ENCODE measurements at places on chromosomes 1 and 21.

DNA sequence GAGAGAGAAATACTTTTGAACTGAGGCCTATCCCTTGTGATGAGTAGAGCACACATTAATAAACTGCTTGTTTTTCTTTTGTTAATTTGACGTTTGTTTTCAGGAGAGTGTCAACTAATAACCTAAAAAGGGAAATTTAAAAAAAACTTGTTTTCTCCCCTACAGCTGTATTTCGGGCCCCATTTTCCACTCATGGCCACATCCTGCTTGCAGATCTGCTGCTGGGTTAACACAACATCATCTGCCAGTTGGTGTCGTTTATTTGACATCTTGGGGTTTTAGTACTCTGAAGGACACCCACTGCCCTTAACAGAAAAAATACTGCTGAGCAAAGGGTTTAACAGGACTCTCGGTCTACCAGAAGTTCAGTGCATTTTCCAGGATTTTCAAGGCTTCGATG lies 848 bp upstream of the PYHIN1 start:
- no peak for DNase-seq

- DNase-seq, result no peak
Measured at GRCh38 chr1:2925291-2925690, 96.0 kb upstream of the ACTRT2 start.

DNA sequence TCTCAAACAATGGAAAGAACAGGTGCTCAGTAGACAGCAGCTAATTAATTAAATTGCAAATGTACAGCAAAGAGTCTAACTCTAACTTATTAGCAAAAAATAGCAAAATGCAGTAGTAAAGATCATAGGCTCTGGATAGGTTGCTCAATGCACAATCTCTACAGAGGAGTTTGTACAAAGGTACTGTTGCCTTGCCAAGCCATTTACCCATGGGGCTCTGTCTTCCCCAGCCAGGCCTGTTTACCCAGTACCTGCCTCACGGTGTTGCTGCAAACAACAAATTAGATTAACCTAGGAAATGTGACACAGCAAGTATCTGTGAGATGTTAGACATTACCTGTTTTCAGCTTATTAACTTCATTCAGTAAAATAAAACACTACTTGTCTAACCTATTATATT lies 222.0 kb downstream of the DENND1B start:
- DNase-seq, result no peak

DNA sequence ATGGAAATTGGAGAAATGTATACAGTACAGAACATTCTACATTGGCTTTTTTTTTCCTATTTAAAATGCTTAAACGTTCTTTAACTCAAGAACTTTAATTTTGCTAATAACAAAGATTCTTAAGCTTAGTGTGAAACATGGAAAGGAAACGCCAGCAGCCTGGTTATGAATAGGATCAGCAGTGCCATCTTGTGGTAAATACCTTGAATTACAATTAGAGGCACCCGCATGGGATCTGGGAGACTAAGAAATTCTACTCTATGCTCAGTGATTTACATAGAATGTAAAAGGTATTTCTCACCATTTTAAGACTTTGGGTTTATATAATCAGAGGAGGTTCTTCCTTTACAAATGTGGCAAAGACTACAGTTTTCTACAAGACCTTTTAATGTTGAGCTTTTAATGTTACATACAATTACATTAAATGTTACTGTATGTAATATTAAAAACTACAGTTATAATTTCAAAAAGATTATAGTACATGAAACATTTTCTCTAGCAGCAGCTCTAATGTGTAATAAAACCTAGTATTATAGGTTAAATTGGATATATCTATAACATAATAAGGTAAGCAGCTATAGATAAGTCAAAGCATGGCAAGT lies 32.1 kb upstream of the APOBEC4 start:
- no peak for DNase-seq

GRCh38 chr1:235818632-235819136 lies 48.0 kb downstream of the LYST start:
- no peak for DNase-seq

DNA sequence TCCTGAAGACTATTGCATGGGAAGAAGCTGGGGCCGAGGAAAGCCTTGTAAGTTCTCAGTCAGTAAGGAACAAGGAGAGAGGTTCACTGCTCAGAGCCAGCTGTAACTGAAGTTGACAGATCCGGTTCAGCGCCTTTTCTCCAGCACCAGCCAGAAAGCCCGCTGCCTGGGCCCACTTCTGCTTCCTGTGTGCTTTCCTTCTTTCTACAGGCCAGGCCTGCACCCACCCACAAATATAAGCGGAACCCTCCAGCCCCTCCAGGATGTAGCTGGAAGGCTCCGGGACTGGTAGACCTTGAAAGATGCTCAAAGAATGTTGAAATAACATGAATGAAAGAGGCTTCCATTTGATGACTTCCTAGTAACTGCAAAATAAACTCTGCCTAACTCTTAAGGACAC lies 38.8 kb downstream of the PARP1 start:
- DNase-seq, result no peak

DNA sequence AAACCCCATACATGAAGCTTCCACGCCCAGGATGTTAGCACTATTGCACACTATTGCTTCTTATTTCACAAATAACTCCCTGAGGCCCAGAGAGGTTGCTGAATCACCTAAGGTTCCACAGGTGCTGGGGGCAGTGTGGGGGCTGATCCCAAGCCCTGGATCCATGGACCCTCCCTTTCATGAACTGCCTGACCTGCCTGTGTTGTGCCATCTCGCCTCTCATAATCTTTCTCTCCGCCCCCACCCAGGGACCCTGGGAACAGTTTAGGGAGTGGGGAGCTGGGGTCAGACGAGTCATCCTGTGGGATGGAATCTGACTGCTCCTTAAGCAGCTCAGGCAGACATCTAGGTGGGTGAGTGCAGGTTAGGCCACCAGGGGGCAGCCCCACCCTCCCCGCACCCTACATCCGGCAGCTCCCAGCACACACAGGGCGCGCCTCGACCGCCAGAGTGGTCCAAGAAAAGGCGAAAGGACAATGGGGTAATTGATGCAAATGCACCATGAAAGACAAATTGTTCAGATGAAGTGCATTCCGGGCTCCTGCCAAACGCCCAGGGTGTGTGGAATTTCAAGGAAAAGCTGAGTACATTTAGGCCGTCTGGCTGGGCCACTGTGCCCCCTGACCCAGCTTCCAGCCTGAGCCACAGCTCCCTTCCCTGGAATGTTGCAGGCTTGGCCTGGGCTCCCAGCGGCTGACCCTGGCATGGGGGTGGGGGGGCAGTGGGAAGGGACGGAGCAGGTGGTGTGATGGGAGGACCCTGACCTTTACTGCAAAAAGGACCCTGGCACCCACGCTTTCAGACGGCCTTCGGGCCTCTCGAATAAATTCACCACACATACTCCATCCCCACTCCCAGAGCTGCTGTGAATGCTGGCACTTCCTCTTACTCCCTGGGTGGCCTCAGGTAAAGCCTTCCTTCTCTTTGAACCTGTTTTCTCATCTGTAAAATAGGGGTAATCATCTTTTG lies 20.8 kb downstream of the PHLDA3 start:
- peak; percentile 64 for DNase-seq

- DNase-seq, result no peak
Measured at GRCh38 chr1:14413819-14414490, 184.5 kb upstream of the KAZN start.

GRCh38 chr1:75083848-75084514 lies 50.2 kb upstream of the LHX8 start:
- no peak for DNase-seq

DNA sequence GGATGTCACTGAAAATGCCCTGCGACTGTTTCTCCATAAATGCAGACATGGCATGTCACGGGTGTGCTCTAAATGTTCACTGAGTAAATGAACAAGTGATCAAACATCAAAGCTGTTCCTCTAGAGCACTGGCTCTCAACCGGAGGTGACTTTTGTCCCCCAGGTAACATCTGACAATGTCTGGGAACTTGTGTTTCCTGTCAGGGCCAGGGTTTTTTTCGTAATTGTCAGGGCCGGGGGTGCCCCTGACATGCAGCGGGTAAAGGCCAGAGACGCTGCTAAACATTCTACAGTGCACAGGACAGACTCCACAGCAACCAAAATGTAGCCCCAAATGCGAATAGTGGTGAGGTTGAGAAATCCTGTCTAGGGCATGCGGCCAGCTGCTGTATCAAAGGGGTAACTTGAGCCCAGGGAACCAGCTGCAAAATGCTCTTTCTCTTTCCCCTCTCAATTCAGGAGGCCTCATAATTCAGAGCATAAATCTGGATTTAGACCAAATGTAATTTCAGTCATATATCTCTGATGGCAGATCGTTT lies 2.0 kb downstream of the ALDH4A1 start:
- DNase-seq, result no peak

DNA sequence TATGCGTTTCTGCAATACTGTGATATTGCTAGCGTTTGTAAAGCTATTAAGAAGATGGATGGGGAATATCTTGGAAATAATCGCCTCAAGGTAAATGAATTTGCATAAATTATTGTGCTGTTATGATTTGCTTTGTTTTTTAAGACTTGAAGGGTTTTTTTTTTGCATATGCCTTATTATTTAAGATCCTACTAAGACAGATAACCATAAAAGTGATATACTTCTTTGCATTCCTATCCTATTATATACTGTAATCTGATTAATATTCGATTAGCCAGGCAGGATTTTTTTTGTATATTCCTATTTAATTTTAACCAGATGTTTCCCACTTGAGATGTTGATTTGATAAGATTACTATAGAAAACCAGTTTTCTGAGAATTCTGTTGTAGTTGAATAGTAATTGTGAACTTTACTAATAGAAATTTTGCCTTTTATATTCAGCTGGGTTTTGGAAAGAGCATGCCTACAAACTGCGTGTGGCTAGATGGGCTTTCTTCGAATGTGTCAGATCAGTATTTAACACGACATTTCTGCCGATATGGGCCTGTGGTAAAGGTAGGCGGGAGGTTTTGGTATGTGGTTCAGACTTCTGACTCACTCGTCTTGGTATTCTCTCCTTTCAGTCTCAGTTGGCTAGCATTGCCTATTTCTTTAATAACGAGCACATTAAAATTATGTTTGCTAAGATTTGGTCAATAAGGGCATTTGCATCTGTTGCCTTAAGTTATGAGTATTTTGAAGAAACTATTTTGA lies 56.8 kb downstream of the ZBTB17 start:
- DNase-seq, result no peak

DNA sequence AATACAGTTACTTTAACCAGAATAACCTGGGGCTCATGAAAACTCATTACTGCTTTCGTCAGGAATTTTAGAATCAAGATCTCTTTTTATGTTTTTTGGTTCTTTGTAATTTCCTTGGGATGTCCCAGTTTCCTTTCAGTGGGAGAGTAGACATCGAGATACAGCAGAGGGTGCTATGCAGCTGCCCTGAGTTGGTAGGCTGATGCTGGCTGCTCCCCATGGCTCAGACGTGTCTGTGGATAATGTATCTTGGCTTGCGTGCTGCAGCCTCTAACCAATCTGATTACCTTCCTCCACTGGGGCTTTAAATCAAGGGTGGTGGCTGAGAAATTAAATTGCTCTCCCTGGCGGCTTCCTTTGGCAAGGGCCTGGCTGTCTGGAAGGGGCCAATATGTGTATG lies 253.7 kb downstream of the CACNA1E start:
- no peak for DNase-seq

DNA sequence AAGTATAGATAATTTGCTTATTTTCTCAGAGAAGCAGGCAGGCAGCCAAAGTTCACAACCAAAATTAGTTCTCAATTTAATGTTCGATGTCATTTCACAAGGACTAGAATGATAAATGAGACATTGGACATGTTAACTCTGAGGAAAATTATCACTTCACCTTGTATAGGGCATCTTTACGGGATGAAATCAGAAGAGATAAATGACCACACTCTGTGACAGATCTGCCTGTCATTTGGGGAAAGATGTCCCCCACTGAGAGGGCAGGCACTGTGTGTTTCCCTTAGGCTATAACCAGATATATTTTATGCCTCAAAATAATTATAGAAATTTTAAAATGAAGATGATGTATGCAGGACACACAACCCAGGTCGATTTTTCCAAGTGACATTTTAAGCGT lies 642.9 kb downstream of the BRINP3 start:
- no peak for DNase-seq

DNA sequence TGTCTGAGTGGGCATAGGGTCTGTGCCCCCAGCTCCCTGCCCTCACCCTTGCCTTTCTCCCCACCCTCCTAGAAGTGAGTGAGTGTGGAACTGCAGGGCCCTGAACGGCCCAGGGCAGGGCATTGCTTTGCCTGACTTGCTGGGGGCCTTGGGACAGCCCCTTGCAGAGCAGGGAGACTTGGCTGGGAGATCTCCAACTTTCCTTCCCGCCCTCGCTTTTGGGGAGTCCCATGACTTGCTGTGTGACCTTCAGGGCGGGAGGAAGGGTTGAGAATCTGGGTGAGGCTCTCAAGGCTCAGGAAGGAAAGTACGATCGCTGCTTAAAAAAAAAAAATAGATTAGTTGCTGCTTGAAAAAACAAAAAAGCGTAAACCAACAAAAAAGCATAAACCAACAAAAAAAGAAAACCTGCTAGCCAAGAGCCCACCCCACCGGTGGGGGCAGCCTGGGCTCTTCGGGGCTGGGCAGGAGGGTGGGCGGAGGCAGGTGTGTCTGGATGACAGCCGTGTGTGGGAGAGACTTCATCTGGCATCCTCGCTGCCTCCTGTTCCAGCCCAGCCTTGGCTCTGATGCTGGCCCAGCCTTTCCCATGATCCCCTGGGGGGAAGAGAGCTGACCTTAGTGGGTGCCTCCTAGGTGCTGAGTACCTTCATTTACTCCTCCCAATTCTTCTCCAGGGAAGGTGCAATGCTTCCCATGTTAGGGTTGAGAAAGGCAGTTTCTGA lies 6.5 kb downstream of the NBL1 start:
- DNase-seq, result peak; percentile 78

DNA sequence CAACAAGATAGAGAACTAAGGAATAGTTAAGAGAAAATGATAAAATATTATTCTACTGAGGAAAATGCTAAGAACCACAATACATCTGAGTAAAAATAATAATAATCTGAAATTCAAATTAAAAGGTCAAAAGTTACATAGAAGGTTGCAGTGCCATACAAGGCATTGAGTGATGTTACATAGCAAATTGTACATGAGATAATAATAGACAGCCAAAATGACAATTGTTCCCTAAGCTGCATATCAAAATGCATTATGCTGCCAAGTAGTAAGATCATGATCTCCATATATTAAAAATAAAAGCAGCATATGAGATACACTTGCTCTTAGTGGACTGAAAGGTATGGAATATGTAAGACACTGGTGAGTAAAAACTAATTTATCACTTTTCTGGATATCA lies 547.7 kb downstream of the KCNT2 start:
- no peak for DNase-seq

GRCh38 chr21:25572861-25573310 lies 34.4 kb downstream of the MRPL39 start:
- DNase-seq, result no peak

- no peak for DNase-seq
Measured at GRCh38 chr1:67589519-67590233, 95.3 kb upstream of the GADD45A start.

- no peak for DNase-seq
Measured at GRCh38 chr1:170932236-170932635, 3.1 kb upstream of the MROH9 start.

GRCh38 chr1:72412286-72412685 lies 129.9 kb upstream of the NEGR1 start:
- no peak for DNase-seq

- DNase-seq, result no peak
Measured at GRCh38 chr1:7338439-7338838, 432.7 kb upstream of the VAMP3 start.
